ENCODE measurements at places on chromosomes 1 and 21.

DNA sequence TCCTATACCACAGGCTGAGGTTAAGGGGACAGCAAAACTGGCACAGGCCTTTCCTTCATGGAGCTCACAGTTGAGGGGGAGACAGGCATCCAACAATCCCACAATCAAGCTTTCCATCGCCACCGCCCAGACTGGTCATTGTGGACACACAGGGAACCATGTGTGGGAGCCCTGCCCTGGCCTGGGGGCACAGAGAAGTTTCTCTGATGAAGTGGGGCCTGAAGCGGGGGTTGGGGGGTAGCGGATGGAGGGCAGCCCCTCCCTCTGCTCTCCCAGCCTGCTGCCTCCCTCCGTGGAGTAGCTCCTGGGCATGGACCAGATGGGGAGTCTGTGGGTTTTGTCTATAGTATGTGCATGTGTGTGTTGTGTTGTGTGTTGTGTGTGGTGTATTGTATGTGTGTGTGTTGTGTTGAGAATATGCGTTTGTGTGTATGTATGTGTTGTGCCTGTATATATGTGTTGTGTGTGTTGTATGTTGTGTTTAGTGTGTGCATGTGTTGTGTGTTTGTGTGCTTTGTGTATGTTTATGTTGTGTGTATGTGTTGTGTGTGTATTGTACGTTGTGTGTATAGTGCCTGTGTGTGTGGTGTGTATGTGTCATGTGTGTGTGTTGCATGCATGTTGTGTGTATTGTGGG is 14.4 kb upstream of the LDLRAP1 start:
- DNase-seq = no peak

- DNase-seq = no peak
Measured at GRCh38 chr1:247304031-247304430, 27.6 kb downstream of the ZNF496 start.

DNA sequence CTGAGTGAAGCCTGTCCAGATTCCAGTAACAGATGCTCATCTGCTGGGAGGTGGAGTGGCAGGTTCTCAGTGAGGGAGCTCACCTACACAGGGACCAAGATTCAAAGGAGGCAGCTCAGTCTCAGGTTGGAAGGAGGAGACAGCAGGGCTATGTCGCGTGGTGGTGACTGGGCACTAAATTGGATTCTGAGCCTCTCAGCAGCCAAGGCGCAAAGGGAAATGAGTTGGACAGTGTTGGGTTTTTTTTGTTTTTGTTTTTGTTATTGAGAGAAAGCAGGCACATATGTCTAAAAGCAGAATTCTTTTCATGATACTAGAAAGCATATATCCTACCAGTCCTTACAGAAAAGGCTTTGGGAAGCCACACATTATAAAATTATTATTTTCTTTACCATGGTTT is 26.2 kb downstream of the UMODL1 start:
- DNase-seq = no peak

DNA sequence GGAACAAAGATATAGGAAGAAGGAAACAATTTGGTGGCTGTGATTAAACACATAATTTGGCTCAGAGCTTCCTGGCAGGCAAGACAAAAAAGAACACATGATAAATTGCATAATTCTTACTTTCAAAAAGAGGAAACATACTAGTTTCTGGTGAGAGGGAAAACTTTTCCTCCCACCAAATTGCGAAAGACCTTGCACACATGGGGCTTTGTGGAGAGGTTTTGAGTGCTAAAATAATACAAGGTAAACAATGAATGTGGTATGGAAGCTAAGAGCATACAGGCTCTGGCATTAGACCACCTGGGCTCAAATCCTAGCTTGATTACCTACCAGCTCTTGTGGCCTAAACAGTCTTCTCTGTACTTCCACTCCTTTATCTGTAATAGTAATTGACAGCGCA is 140.2 kb upstream of the HOOK1 start:
- DNase-seq = no peak

GRCh38 chr1:29804181-29804899 is 568.0 kb downstream of the PTPRU start:
- no peak for DNase-seq

- no peak for DNase-seq
Measured at GRCh38 chr1:26171084-26172072, at the start of gene ZNF593OS. ZNF593OS (minus strand) TSS chr1:26171832; CDS start chr1:26171661, 171 bp downstream.

GRCh38 chr1:15938628-15939161 is 37.2 kb downstream of the ZBTB17 start:
- no peak for DNase-seq

GRCh38 chr1:27138368-27138767 is 16.6 kb downstream of the SLC9A1 start:
- no peak for DNase-seq

DNA sequence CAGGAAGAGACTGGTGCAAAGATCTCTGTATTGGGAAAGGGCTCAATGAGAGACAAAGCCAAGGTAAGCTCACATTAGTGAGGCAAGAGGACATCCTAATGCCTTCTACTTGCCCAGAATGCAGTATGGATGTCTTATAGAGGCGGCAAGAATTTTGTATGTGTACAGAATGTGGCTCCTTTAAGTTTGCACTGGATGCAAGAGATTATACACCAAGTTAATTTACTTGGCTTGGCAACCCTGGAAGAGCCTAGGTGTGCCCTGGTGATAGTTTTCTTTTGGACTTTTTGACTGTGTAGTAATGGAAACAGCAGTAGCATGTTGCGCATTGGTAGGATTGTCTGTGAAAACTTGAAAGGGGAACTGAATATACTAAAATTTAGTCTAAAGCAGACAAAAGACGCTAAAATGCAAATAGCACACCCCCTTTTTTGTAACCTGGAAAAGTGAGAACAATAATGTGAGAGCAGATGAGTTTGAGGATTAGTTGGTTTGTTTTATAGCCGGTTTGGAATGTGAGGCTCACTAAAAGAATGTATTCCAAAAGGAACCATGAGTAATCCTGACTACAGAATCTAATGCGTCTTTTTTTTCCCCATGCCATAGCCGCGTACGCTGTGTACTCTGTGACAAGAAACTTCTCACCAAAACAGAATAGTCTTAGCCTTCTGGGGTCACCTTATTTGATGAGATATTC is 18.1 kb downstream of the KHDRBS1 start:
- no peak for DNase-seq

DNA sequence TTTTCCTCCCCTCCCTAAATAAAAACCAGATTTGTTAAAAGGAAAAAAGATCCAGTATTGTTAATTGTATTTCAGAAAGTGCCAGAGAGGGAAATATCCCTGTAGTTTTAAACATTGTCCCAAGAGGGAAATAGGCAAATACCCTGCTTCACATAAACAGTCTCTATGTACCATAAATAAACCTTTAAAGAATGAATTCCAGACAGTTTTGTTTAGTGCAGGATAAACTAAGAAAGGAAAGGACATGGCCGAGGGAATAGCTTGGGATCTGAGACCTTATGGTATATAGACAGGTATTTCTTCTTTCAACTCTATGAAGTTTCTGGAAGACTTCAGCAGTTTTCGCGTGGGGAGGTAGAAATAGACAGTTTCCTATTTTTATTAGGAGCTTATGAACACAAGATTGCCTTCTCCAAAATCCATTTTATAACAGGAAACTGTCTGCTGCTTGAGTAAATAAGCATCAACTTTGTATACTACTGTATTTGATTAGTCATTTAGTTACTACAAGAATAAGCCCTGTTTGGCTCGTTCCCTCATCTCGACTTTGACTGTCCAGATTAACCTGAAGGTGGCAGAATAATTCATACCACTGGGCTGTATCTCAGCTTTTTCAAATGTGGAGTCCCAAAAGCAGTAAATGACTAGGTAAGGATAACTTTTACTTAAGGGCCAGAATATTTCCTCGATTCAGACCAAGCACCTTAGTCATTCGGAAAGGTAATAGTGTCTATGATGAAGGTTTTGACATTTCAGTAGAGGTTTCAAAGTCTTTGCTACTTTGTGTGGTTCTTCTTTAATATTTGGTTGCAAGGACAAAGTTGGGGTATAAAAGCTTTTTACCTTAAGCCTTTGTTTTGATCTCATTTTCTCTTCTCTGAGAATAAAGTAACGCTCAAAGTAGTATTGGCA is 177.5 kb downstream of the VPS13D start:
- DNase-seq = no peak

GRCh38 chr1:41073971-41074370 is 52.4 kb upstream of the SLFNL1 start:
- DNase-seq = no peak

DNA sequence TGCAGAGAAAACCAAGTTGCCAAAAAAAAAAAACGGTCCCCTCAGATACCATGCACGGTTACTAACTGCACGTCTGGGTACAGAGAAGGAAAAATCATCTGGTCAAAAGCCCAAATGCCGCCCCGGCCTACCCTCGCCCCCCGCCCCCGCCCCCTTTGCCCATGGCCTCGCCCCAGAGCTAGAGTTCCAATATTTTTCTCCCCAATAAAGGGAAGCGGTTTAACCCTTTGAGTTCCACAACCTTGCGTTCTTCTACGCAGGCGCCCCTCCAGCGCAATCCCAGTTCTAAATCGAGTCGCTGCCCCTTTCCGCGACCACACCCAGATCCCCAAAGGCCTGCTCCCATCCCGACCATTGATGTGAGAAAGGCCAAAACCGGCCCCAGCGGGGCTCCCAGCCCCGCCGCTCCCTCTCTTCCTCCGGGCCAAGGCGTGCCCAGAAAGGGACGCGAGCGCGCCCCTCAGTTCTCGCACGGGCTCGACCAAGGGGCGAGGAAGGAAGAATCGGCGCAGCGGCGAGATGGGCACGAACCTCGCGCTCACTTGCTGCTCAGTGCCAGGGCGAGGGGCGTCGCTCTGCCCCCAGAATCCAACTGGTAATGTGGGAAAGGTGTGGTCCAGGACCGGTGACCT is 797 bp downstream of the WDR47 start:
- no peak for DNase-seq

GRCh38 chr1:181583598-181583997 is 100.3 kb downstream of the CACNA1E start:
- no peak for DNase-seq

GRCh38 chr1:58968360-58968952 is 184.6 kb upstream of the JUN start:
- DNase-seq = no peak

DNA sequence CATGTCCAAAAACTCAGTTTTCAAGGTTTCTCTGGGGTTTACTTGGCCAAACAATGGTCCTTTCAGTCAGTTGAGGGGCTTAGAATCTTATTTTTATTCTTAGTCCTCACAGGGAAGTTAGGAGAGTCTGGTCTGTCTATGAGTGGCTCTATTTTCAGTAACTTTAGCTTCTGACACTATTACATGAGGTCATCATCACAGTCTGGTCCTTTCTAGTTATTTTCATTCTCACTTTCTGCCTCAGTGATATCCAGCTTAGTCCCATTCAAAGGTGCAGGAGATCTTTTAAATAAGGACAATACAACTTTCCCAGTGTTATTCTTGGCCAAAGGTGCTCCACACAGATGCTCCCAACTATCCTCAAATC is 30.0 kb upstream of the FGGY start:
- no peak for DNase-seq

- DNase-seq = no peak
Measured at GRCh38 chr1:88488237-88488636, 195.8 kb upstream of the PKN2 start.

- no peak for DNase-seq
Measured at GRCh38 chr1:1541956-1542765, 1.7 kb upstream of the TMEM240 start.

GRCh38 chr1:11365744-11366387 is 92.9 kb downstream of the UBIAD1 start:
- DNase-seq = no peak

GRCh38 chr1:183872403-183872802 is 67.5 kb downstream of the RGL1 start:
- DNase-seq = no peak
